K562 (cell line): ENCODE measurements at places on chromosomes 1 and 21.
A peak's percentile ranks its signal among the peaks of the same experiment; 100 is the strongest.

DNA sequence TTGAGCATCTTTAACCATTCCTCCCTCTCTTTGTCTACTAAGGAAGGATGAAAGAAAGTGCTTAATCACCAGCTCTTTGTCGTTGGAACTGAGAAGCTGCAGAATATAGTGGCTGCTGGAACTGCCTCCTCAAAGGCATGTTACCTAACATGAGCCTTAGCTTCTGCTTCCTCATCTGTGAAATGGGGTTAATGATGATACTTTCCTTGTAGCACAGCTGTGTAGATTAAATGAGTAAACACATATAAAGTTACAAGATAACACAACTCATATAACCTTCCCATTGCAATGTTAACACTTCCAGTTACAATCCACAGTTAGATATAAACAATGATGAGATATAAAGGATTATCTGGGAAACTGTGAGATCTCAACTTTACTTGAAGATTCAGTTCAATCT is 48.4 kb upstream of the ZNF326 start:
- no peak for DNase-seq

- DNase-seq: no peak
Observed at GRCh38 chr1:238336531-238336930, 445.8 kb upstream of the ZP4 start.

DNA sequence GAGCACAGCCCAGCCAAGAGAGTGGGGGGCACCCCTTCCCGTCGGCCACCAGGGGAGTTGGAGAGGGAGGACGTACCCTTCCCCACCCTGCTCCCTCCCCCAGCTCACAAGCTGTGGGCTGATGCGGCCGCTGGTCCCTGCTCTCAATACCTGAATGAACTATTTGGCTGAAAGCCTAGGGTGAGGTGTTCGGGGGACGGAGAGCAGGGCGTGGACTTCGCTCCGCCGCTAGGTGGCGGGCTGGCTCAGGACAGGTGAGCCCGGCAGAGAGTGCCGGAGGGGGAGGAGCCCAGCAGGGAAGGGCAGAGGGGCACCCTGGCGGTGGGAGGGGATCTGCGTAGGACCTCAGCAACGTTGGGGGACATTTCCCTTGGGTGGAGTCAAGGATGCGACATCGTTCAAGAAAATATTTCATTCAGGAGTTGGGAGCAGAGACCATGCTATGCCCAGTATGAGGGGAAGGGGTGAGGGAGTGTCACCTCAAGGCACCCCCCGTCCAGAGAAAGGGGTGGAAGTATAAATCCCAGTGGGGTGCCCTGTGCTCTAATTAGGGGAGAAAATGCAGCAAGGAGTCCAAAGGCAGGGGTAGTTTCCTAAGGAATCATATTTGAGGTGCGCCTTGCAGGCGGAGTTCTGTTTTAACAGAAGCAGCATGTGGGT is 12.0 kb upstream of the RHBG start:
- DNase-seq: peak; percentile 74

DNA sequence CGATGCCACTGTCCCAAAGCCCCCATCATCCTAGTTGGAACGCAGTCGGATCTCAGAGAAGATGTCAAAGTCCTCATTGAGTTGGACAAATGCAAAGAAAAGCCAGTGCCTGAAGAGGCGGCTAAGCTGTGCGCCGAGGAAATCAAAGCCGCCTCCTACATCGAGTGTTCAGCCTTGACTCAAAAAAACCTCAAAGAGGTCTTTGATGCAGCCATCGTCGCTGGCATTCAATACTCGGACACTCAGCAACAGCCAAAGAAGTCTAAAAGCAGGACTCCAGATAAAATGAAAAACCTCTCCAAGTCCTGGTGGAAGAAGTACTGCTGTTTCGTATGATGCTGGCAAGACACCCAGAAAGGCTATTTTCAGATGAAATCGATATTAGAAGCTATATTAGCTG is 8.1 kb downstream of the RHOU start:
- DNase-seq: no peak

DNA sequence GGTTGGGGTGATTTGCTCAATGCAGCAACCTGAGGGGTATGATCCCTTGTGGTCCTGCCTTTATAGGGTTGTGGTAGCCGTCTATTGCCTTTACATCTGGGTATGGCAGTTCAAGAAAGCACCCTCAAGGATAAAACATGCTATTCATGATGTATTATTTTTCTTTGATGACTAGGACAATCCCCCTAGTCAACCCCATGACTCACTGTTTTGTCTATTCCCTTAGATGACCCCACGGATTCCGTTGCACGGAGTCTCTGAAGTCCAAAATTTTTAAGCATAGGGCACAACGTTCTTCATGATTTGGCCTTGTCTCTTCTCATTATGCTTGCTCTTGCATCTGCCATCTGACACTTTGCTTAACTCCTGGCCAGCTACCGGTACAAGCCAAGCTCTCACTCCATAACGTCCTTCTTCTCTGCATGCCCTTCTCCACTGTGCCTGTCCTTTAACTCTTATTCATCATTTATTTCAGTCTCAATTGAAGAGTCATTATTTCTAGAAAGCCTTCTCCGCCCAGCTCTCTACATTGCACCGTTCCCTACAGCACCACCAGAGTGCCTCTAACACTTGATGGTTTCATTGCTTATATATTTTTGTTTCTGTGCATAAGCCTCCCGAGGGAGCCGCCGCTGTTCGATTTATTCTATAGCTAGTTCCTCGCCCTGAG is 838 bp upstream of the DISP1 start:
- no peak for DNase-seq
